Glomerular endothelial cell (primary cell): ENCODE measurements at places on chromosomes 13 and 19. TPM values are rescaled to one million over a fixed set of nuclear protein-coding genes. Genes with fewer than 3 reads are reported as not detected.
A peak's percentile ranks its signal among the peaks of the same experiment; 100 is the strongest.

- DNase-seq = no peak
Measured at GRCh38 chr19:3184847-3185460, 776 bp upstream of the NCLN start.

DNA sequence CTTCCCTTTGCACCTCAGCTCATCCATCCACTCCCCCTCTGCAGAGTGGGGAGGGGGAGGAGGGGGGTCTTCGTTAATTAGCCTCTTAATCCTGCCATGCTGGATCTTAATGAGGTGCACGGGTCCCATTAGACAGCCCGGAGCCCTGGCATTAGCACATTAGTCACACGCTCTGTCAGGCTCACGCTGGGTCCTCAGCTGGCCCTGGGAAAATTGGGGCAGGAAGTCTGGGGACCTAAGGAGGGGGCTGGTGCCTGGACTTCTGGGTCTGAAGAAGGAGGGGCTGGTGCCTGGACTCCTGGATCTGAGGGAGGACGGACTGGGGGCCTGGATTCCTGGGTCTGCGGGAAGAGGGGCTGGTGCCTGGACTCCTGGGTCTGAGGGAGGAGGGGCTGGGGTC, 444 bp upstream of the NCCRP1 start:
- DNase-seq = no peak

GRCh38 chr19:16714702-16715287, 4.9 kb upstream of the NWD1 start:
- DNase-seq = peak; percentile 16

DNA sequence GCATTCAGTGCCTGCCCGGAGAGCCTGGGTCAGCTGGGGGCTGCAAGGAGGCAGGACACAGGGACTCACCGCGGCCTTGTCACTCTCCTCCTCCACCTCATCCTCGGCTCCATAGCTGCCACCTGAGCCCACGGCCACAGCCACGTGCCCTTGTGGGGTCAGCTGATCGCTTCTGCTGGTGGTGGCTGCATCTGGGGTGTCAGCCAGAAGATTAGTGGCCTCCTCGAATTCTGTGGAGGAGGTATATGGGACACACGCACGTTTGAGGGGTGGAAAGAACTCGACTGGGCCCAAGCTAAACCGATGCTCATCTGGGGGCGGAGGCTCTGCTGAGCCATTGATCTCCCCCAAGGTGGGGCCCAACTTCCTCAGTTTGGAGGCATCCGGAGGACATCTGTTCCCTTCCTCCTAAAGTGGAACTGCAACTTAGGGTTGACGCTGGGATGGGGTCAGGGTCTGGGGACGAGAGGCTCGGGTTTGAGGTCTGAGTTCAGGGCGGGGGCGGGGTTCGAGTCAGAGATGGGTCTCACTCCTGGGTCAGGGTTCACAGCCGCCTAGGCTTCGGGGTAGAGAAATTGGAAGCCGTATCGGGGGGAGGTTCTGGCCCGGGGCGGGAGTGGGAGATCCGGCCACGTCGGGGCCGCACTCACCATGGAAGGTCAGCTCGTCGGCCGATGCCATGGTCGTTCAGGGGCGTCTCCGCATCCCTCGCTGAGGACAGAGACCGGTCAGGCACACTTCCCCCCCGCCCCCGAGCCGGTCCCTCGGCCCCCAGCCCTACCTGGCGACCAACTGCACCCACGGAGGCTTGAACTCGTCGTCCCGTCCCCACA, 493 bp downstream of the YIPF2 start:
- no peak for DNase-seq

NLRP11 gene
- total RNA-seq = not detected in 2 replicates

GRCh38 chr13:32845952-32846950, 170.0 kb upstream of the KL start:
- DNase-seq = no peak

GRCh38 chr13:22076658-22077057, 405.8 kb downstream of the FGF9 start:
- no peak for DNase-seq
